Skin of body (tissue), 3 donors: ENCODE measurements at places on chromosomes 4 and X.

GRCh38 chrX:52437212-52437611 lies 58.4 kb upstream of the XAGE1A start:
- DNase-seq = no peak

GRCh38 chrX:96929036-96929435 lies 45.3 kb downstream of the RPA4 start:
- DNase-seq = no peak

GRCh38 chrX:12080265-12080664 lies 58.0 kb upstream of the FRMPD4 start:
- no peak for DNase-seq

DNA sequence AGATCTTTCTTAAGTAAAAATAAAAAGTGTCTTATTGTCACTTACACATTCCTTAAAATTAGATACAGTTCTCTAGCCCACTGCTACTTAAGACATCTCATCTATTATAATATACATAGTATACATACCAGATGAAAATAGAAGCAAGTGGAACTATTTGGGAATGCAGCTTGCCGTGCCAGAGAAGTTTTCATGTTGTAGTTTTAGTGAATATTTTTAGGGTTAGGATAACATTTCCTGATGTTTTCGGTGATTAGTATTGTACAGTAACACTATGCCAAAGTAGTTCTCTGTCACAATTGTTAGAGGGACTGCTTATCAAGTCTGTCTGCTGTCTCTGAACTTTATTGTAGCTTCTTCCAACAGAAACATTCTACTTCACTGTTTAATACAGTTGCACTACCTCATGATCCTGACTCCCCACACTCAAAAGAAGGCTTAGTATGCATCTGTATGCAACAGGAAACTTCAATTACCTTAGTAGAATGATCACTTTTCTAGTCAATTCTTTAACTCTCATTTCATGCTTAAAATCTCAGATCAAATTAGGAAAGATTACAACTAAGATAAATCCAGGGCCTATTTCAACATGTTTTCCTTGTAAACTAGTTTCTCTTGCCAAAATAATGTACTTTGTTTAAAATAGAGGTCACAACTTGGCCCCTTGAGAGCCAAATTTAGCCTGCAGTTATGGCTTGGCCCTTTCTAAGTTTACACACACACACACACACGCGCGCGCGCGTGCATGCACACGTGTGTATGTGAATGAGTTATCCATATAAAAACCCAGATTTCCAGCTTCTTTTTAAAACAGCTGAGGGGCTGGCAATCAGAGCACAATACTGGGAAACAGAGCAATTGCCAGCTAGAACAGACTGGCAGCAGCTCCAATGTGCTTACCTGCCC lies 42.3 kb upstream of the SRPX start:
- DNase-seq = no peak

GRCh38 chrX:46770000-46770816 lies 11.3 kb upstream of the SLC9A7 start:
- no peak for DNase-seq
